ENCODE measurements at places on chromosomes 7 and 10.

- H3K4me1 ChIP-seq: peaks cover 36% of the 10 kb centered on the region
- H3K27me3 ChIP-seq: no peaks in the 10 kb centered on the region
- H3K27ac ChIP-seq: peak overlapping the region; percentile 90
- peaks cover 11% of the 10 kb centered on the region for H3K36me3 ChIP-seq
- H3K4me3 ChIP-seq: peak overlapping the region; percentile 96
Measured at GRCh38 chr10:5813091-5813340, 218 bp downstream of the GDI2 start.

- H3K4me1 ChIP-seq: peaks cover 68% of the 10 kb centered on the region
- no peak for DNase-seq
- peaks cover 43% of the 10 kb centered on the region for H3K27me3 ChIP-seq
- no peak overlapping the region for H3K4me3 ChIP-seq
- peak overlapping the region; percentile 20 for H3K27ac ChIP-seq
- peaks cover 6% of the 10 kb centered on the region for H3K36me3 ChIP-seq
Measured at GRCh38 chr10:75540357-75540966, 109.0 kb downstream of the LRMDA start.

DNA sequence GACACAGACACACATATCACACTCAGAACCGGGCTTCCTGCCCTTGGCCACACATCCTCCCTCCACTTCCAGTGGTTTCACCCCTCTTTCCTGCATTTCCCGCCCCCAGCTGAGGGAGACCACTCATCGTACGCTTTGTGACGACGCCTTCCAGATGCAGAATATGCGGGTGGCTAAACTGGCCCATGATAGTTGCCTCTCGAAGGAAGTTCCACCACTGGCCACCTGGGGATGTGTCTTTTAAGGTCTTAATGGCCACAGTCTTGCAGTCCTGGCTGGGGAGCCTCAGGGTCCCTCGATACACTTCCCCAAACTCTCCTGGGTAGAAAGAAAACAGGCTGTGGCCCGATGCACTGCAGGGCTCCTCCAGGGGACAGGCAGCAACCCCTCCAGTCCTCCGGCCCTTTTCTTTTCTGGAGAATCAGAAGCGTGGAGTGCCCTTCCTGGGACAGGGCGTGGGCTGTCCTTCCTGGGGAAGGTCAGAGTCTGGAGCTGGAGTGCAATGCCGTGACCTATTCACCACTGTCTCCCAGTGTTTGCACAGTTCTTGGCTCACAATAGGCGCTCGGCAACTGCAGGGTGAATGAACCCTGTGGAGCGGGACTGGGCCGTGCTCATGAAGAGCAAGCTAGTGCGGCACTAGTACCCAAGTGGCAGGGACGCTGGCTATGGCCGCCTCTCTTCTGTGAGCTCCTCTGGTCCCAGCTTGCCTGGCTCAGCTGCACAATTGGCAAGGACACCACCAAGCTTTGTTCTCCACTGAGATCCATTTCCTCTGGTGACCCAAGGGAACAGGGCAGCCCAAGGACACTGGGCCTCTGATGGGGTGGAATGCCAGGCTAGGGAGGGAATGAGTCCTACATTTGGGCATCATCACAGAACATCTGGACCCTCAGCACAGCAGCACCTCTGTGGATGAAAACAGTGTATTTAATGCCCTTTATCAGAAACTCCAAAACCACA lies 13.2 kb downstream of the EPHA1 start:
- DNase-seq: no peak
- peaks cover 5% of the 10 kb centered on the region for H3K36me3 ChIP-seq
- no peak overlapping the region for H3K4me3 ChIP-seq
- H3K4me1 ChIP-seq: no peaks in the 10 kb centered on the region
- H3K27ac ChIP-seq: no peak overlapping the region
- H3K27me3 ChIP-seq: no peaks in the 10 kb centered on the region

DNA sequence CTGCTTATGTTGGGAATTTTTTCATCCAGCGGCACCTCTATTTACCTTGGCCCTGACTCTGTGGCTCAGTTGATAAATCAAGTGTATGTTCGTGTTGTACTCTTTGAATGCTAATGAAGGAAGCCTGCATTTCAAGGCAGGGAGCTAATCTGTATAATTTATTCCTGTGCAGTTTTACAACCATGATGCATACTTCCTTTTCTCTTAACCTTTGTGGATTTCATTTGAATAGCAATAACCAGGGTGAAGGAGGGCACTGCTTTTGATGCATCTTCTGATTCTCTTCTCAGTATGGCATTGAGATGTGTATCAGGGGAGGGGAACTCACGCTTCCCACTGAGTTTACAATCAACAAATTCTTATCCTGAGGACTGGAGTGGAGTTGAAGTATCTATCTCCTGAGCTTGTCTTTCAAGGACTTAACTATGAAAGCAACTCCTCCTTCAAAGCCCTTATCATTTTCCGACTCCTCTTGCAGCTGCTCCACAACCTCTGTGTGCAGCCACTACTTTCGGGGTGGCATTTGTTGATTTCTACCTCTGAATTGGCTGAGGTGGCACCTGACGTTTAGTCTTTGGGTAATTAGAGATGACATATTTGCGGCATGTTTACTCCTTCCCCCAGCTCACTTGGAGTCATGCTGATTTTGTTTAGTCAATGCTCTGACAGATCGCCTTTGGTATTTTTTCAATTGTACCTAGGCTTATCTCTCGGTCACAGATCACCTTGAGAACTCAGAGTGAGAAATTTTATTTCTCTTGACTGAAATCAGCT lies 275.2 kb downstream of the PHTF2 start:
- H3K4me3 ChIP-seq: no peak overlapping the region
- no peak for DNase-seq
- H3K4me1 ChIP-seq: no peaks in the 10 kb centered on the region
- peaks cover 5% of the 10 kb centered on the region for H3K27me3 ChIP-seq
- H3K27ac ChIP-seq: no peak overlapping the region
- no peaks in the 10 kb centered on the region for H3K36me3 ChIP-seq

- no peak overlapping the region for H3K4me3 ChIP-seq
- no peaks in the 10 kb centered on the region for H3K27me3 ChIP-seq
- no peak for DNase-seq
- no peaks in the 10 kb centered on the region for H3K36me3 ChIP-seq
Measured at GRCh38 chr7:53500076-53500475, 464.6 kb downstream of the POM121L12 start.

- H3K27me3 ChIP-seq: no peaks in the 10 kb centered on the region
- DNase-seq: no peak
- no peak overlapping the region for H3K4me3 ChIP-seq
- no peak overlapping the region for H3K27ac ChIP-seq
- H3K4me1 ChIP-seq: peaks cover 20% of the 10 kb centered on the region
Measured at GRCh38 chr7:43589133-43589478, 6.2 kb downstream of the STK17A start.

DNA sequence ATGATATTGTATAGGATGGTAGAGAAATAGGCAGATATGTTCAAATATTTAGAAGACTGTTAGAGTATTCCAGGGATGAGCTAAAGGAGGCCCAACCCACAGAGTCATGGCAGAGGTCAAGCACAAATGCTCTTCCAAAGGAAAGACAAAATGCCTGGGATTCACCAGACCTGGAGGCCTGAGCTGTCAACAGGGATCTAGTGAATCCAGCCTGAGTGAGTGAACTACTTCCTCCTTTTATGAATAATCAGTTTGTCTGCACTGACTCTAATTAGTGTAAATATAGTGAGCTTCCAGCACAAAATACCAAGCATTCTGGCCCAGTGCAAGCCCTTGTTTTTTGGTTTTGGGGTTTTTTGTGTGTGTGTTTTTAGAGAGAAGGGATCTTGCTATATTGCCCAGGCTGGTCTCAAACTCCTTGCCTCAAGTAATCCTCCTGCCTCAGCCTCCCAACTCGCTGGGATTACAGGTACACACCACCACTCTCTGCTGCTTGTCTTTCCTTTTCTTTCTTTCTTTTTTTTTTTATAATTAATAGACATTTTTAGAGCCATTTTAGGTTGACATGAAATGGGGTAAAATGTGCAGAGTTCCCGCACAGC lies 244.4 kb downstream of the SKIDA1 start:
- H3K36me3 ChIP-seq: no peaks in the 10 kb centered on the region
- H3K4me1 ChIP-seq: peaks cover 28% of the 10 kb centered on the region
- no peak for DNase-seq
- no peak overlapping the region for H3K4me3 ChIP-seq
- no peaks in the 10 kb centered on the region for H3K27me3 ChIP-seq
- H3K27ac ChIP-seq: no peak overlapping the region

DNA sequence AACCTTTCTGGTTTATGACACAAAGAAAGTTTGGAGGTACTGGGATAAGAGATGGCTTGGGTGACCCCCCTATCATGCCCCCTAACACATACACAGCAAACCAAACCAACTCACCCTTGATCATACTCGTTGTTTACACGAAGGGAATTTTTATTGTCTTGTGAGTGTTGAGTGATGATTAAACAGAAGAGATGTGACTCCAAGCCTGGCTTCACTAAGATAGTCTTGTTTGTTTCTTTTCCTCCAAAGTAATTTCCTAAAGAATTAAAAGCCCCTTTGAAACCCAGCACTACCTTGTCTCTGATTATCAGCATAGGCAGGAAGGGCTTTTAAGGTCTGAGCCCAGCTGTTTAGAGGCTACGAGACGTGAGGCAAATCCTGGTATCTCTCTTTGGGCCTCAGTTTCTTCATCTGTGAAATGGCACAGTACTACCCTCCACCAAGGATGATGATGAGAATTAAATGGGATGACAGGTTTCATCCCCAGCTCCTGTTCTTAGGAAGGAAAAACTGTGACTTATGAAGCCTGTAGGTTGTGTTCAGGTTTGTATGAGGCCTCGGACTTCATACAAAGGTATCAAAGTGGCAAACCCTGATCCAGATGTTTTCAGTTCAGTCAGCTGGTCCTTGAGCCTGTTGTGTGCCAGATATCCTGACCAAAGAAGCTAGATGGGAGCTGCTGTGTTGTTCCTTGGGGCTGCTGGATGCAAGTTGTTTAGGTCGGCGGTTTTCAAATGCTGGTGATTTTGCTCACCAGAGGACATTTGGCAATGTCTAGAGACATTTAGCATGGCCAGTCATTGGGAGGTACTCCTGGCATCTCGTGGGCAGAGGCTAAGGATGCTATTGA lies 51.8 kb downstream of the TCF7L2 start:
- DNase-seq: no peak
- no peaks in the 10 kb centered on the region for H3K27me3 ChIP-seq
- H3K4me1 ChIP-seq: peaks cover 61% of the 10 kb centered on the region
- peak overlapping the region; percentile 93 for H3K27ac ChIP-seq

GRCh38 chr10:102262744-102263370 lies 17.5 kb downstream of the GBF1 start:
- no peak overlapping the region for H3K4me3 ChIP-seq
- no peaks in the 10 kb centered on the region for H3K27me3 ChIP-seq
- DNase-seq: no peak
- H3K36me3 ChIP-seq: peaks cover 20% of the 10 kb centered on the region
- H3K4me1 ChIP-seq: no peaks in the 10 kb centered on the region

DNA sequence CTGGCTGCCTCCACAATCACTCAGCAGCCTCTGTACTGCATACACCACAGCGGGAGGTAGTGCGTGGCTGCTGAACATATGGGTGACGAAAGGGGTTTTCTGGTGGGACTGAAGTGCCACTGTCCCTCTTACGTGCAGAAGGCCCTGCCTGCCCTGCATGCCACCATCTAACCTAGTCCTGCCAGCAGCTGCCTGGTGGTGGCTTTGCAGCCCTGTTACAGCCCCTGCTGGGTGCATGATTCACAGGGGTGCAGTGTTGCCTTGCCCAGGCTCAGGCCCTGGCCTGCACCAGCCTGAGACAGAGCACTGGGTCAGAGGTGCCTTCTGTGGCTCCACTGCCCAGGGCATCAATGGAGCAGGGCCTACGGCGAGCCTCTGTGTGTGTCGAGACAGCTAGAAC lies 50.1 kb downstream of the SYPL1 start:
- H3K27me3 ChIP-seq: no peaks in the 10 kb centered on the region
- H3K36me3 ChIP-seq: peaks cover 3% of the 10 kb centered on the region
- no peak for DNase-seq
- no peak overlapping the region for H3K4me3 ChIP-seq
- H3K4me1 ChIP-seq: peaks cover 43% of the 10 kb centered on the region
- no peak overlapping the region for H3K27ac ChIP-seq

- H3K27me3 ChIP-seq: no peaks in the 10 kb centered on the region
- H3K4me3 ChIP-seq: no peak overlapping the region
Measured at GRCh38 chr10:88114368-88114767, 250.9 kb downstream of the PTEN start.

DNA sequence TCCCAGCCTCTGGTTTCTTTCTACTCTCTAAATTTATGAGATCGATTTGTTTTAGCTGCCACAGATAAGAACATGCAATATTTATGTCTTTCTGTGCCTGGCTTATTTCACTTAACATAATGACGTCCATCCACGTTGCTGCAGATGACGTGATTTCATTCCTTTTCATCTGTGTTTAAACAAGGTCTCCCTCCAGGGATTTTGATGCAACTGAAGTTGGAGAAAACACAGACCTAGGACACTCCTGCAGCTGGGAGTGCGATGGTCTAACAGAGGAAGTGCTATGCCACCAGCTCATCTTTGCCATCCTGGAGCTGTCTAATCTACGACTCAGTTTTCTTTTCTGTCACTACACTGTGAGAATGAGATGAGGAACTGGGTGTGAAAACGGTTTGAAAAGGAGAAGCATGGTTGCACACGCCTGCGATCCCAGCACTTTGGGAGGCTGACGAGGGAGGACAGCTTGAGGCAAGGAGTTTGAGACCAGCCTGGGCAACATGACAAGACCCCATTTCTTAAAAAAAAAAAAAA lies 1.5 kb upstream of the KCTD7 start:
- H3K27ac ChIP-seq: peak overlapping the region; percentile 86
- no peak for DNase-seq
- peak overlapping the region; percentile 81 for H3K4me3 ChIP-seq
- peaks cover 2% of the 10 kb centered on the region for H3K27me3 ChIP-seq
- peaks cover 6% of the 10 kb centered on the region for H3K36me3 ChIP-seq
- H3K4me1 ChIP-seq: peaks cover 14% of the 10 kb centered on the region

- H3K36me3 ChIP-seq: no peaks in the 10 kb centered on the region
- no peak overlapping the region for H3K27ac ChIP-seq
- H3K27me3 ChIP-seq: no peaks in the 10 kb centered on the region
- DNase-seq: no peak
Measured at GRCh38 chr10:28768227-28768626, 90.9 kb downstream of the BAMBI start.

DNA sequence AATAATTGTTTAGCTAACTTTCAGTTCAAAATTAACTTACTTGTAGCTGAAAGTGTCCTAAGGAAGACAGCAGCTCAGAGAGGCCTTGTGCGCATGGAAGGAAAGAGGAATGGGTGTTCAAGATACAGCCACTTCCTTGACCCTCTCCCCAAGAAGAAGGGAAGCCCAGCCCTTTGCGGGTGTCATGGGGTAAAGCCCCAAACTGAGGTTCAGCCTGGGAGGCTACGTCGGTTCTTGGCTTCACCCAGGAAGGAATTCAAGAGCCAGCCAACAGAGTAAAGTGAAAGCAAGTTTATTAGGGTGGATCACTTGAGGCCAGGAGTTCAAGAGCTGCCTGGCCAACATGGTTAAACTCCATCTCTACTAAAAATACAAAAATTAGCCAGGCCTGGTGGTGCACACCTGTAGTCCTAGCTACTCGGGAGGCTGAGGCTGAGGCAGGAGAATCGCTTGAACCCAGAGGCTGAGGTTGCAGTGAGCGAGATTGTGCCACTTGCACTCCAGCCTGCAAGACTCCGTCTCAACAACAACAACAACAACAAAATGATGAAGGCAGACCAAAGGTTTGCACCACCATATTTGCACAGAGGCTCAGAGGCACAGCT lies 15.9 kb downstream of the GPRIN2 start:
- H3K36me3 ChIP-seq: peaks cover 3% of the 10 kb centered on the region
- H3K4me1 ChIP-seq: peaks cover 15% of the 10 kb centered on the region
- peak overlapping the region; percentile 89 for H3K27ac ChIP-seq
- H3K4me3 ChIP-seq: peak overlapping the region; percentile 80
- peak; percentile 67 for DNase-seq

Data from type B pancreatic cell (in vitro differentiated cells).